ENCODE measurements at places on chromosomes 5 and 9. TPM values are rescaled to one million over a fixed set of nuclear protein-coding genes. Genes with fewer than 3 reads are reported as not detected.

The CCDC180 gene
- 6.2 TPM for total RNA-seq

The CDC25C gene
- 22.6 TPM for total RNA-seq

The CAMK4 gene
- total RNA-seq, result 56.1 TPM

DNA sequence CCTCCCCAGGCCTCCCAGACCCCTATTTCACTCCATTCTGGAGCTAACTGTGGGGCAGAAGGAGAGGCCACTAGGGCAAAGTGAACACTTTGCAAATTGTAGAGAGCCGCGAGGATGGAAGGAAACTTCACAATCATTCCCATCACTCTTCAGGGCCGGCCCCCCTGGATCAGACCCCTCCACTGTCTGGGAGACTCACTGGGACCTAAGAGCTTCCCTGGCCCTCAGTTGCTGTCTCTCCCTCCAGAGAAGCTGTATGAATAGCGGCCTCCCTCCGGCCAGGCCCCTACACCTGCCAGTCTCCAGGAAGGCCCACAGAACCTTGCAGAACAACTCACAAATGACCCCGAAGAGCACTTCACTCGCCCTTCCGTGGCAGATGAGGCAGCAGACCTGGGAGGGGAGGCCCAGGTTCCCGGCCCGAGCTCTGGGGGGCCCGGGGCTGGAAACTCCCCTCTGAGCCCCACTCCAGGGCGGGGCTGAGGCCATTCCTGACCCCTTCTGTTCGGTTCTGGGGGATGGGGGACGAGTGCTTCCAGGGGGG lies 141.9 kb upstream of the IER5L start:
- peak overlapping the region; percentile 40 for H3K4me3 ChIP-seq
- H3K27me3 ChIP-seq, result no peaks in the 10 kb centered on the region
- H3K4me1 ChIP-seq, result peaks cover 32% of the 10 kb centered on the region
- no peaks in the 10 kb centered on the region for H3K36me3 ChIP-seq
- DNase-seq, result no peak

- H3K27ac ChIP-seq, result no peak overlapping the region
- no peaks in the 10 kb centered on the region for H3K27me3 ChIP-seq
- H3K36me3 ChIP-seq, result no peaks in the 10 kb centered on the region
- no peaks in the 10 kb centered on the region for H3K4me1 ChIP-seq
- no peak for DNase-seq
Measured at GRCh38 chr5:139120521-139120920, 77.6 kb downstream of the SIL1 start.

GRCh38 chr5:157100140-157100679 lies 8.6 kb downstream of the HAVCR2 start:
- DNase-seq, result peak; percentile 44
- H3K27ac ChIP-seq, result peak overlapping the region; percentile 80
- H3K27me3 ChIP-seq, result no peaks in the 10 kb centered on the region
- H3K4me1 ChIP-seq, result peaks cover 40% of the 10 kb centered on the region
- peaks cover 4% of the 10 kb centered on the region for H3K36me3 ChIP-seq
- H3K4me3 ChIP-seq, result peak overlapping the region; percentile 42

DNA sequence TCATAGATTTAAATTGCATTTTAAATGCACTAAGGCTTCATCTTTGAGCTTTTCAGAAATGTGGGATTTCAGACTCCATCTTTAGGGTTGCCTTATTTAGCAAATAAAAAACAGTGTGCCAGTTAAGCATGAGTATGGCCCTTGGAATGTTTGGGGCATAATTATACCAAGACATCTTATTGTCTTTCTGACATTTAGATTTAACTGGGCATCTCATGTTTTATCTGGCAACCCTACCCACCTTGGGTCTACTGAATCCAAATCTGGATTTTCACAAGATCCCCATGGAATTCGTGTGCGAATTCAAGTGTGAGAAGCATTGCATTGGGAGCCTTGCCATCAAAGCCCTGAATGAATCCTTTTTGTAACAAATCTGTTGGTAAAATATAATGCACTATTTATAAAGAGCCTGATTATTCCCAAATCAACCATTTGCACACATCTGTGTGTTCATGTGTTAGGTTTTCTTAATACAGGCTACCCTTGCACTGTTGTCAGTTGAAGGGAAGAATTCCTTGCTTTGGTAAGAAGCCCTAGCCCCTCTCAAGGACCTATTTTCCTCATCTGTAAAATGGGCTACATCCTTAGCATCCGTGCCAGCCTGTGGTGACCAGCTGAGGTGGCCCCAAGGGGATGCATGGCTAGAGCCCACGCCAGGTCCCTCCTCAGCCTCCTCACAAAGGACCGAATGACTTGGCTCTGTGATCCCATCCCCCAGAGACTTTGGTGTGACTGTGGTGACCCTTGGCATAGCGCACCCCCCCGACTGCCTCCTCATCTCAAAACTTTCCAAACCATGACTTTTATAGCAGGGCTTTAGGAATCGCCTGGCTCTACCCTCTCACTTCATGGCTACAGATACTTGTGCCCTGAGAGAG lies 8.1 kb downstream of the GSN start:
- no peak overlapping the region for H3K27ac ChIP-seq
- DNase-seq, result no peak
- peaks cover 13% of the 10 kb centered on the region for H3K4me1 ChIP-seq
- no peaks in the 10 kb centered on the region for H3K36me3 ChIP-seq
